ENCODE measurements at places on chromosomes 2 and 18.

DNA sequence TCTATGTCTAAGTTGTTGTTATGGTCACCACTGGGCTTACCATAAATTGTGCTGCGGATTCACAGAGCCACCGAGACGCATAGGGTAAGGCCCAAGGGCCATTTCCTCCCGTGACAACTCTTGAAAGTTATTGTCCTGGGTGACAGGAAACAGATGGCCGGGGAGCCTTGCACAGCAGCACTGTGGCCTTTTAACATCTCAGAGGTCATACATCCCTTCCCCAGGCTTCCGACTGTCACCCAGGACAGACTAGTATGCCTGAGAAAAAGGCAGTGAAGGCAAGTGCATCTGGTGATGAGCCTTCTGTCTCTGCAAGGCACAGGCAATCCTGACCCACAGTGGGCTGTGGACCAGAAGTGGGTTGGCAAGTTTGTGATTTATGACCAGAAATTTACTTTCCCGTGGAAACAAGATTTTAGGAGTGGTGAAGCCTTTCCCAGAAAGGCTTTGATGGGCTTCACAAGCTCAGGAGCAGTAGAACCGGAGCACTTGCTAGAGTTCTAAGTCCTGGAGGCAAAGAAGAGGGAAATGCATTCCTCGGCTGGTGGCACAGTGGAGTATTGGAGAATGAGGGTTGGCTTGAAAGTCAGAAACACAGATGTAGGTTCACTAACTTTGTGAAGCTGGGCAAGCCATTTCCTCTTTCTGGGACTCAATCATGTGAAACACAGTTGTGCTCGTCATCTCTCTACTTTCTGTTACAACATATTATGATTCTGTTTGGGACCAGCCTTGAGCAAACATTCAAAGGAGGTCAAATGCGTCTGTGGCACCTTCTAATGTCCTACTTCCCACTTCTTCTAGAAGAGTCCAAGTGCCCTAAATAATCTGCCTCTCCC is 2.0 kb upstream of the CAPN14 start:
- no peak for DNase-seq

DNA sequence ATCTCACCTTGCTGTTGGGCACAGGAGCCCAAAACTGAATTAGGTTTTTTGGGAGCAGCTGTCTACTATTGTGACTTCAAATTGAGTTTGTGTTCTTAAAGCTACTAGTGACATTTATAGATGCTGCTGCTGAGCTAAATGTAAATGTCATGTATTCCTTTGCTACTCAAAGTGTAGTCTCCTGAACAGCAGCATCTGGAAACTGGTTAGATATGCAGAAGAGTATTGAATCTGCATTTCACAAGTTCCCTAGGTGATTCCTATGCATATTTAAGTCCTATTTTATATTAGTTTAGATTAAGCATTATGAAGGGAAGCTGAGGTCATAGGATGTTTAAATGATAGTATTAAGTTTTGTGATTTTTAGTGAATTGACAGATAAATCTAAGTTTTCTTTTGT is 67.5 kb downstream of the RAB3GAP1 start:
- DNase-seq = no peak

GRCh38 chr18:64185987-64186386 is 37.1 kb upstream of the LINC00305 start:
- no peak for DNase-seq

- no peak for DNase-seq
Observed at GRCh38 chr2:27781496-27781895, 10.0 kb downstream of the MRPL33 start.

All from brain pericyte (primary cell).